Smooth muscle cell of trachea (primary cell): ENCODE measurements at places on chromosomes 5 and 9. TPM values are rescaled to one million over a fixed set of nuclear protein-coding genes. Genes with fewer than 3 reads are reported as not detected.

The ZCCHC7 gene
- 22.3 and 23.7 TPM in 2 replicates for total RNA-seq

The CAPSL gene
- not detected in 2 replicates for total RNA-seq

The BTNL3 gene
- total RNA-seq, result not detected in 2 replicates

The C9 gene
- under 0.01 TPM in 1 of 2 replicates, not detected in the other for total RNA-seq

The SPAAR gene
- under 0.01 TPM in 1 of 2 replicates, not detected in the other for total RNA-seq

The AJM1 gene
- 1.6 and 2.2 TPM in 2 replicates for total RNA-seq

The PIP5KL1 gene
- total RNA-seq, result 3.3 and 6.1 TPM in 2 replicates

The UBE2D2 gene
- total RNA-seq, result 50.0 and 61.2 TPM in 2 replicates

The ATP6V0E1 gene
- 190 and 350 TPM in 2 replicates for total RNA-seq

The BNC2 gene
- total RNA-seq, result 36.1 and 52.5 TPM in 2 replicates

The NCS1 gene
- total RNA-seq, result 32.9 and 76.4 TPM in 2 replicates

The IDNK gene
- 4.8 and 12.4 TPM in 2 replicates for total RNA-seq

The KYAT1 gene
- total RNA-seq, result 9.1 and 13.7 TPM in 2 replicates

The FREM1 gene
- 0.15 and 0.17 TPM in 2 replicates for total RNA-seq
